K562 (cell line): ENCODE measurements at places on chromosomes 4 and X.
A peak's percentile ranks its signal among the peaks of the same experiment; 100 is the strongest.

GRCh38 chr4:125323654-125324053 is 8.9 kb downstream of the FAT4 start:
- no peak for DNase-seq

- no peak for DNase-seq
Observed at GRCh38 chr4:51874551-51874950, 31.6 kb downstream of the DCUN1D4 start.

DNA sequence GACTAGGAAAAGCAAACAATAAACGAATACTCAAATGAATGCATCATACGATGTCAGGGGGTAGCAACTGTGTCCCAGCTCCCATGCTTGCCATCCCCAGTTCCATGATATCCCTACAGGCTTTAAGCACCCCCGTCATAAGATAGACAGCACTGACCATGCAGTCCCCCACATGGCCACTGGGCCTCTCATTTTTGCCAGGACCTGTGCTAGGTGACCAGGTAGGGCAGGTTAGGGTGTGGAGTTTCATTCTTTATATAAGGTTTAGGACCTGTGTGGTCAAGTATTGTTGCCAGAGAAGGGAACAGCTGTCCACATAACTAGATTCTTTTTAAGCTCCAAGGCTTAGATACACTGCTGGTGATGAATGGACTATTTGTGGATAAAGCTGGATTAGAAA is 9.7 kb downstream of the PPEF2 start:
- DNase-seq: peak; percentile 54

GRCh38 chr4:110271986-110272385 is 73.6 kb upstream of the ELOVL6 start:
- no peak for DNase-seq

GRCh38 chr4:88791274-88791673 is 93.6 kb upstream of the NAP1L5 start:
- peak; percentile 11 for DNase-seq

- no peak for DNase-seq
Observed at GRCh38 chr4:99848591-99849001, 32.0 kb downstream of the DAPP1 start.

GRCh38 chr4:108484187-108484586 is 136.2 kb upstream of the RPL34 start:
- DNase-seq: no peak

DNA sequence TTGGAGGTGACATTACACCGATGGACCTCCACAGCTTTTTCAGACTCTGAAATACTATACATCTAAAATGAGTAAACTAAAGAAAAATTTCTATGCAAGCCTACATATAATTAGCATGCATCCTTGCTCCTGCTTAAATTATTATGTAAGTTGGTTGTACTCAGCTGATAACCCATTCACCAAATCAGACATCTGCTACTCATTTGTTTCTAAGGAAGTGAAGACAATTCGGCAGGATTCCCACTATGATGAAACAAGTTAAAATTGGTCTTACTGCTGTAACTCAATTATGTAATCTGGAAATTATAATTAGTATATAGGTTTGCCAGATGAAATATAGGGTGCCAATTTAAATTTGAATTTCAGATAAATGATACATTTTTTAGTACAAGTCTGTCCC is 59.5 kb upstream of the FGF13 start:
- DNase-seq: no peak

DNA sequence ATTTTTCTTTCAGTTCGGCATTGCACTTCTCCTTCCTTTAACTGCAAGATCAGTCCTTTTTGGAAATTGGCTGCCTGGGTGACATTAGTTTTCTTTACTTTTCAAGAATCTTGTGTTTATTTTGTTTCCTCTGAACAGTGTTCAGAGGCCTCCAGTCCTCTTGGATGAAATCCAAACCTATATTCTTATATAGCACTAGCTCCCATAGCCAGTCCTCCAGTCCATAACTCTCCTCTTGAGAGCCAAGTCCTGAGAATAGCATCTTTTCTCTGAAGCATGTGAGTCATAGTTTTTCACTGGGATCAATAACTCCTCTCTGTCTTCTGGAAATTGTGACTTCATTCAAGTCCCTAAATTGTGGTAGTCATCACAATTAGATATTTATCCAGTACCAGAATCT is 357.5 kb downstream of the RAPGEF2 start:
- no peak for DNase-seq

GRCh38 chr4:15118292-15118691 is 116.0 kb downstream of the CPEB2 start:
- no peak for DNase-seq

- DNase-seq: no peak
Observed at GRCh38 chr4:47729131-47729680, 108.7 kb downstream of the CORIN start.

- no peak for DNase-seq
Observed at GRCh38 chrX:120309873-120310705, 1.2 kb downstream of the TMEM255A start.

DNA sequence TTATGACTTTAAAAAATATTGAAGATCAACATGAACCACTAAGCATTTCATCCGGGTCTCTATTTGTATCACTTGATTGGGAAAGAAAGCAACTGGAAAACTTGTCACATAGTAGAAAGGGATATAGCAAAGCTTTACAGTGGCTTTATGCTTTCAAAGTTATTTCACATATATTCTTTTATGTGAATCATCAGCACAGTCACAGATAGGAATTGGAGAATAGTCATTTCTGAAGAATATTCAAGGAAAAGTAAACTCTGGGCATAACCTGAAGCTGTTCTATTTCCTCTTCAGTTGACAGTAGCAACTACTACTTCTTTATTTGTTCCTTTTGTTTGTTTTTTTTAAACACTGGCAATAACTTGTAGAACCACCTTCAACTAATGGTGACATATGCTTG is 50.5 kb downstream of the MND1 start:
- DNase-seq: no peak

DNA sequence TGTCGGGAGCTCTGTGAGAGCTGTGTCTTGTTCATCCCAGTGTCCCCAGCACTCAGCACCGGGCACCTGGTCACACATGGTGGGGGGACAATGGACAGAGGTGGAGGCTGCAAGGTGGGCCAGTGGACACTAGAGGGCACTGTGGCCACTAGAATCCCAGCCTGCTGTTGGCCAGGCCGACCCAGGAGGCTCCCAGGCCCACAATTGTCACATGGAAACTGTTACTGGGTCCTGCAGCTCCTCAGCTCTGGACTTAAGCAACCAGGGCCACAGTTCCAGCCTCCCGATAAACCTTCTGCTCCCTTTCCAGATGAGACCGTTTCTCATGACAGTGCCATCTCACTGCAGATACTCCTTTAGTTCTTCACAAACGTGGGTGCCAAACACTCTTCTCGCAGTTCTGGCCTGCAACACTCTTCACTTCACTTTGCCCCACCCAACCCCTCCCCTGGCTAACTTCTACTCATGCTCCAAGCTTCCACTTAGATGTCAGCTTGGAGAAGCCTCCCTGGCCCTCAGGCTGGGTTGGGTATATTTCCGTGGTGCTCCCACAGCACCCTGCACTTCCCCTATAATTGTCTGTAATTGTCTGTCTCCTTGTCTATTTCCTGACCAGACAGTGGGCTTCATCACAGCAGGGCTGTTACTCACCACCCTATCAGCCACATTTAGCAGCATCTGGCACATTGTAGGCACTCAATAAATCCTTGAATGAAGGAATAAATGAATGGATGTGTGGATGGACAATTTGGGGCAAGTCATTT is 3.5 kb upstream of the IQSEC2 start:
- peak; percentile 74 for DNase-seq

GRCh38 chr4:24632011-24632410 is 47.7 kb upstream of the DHX15 start:
- DNase-seq: no peak

DNA sequence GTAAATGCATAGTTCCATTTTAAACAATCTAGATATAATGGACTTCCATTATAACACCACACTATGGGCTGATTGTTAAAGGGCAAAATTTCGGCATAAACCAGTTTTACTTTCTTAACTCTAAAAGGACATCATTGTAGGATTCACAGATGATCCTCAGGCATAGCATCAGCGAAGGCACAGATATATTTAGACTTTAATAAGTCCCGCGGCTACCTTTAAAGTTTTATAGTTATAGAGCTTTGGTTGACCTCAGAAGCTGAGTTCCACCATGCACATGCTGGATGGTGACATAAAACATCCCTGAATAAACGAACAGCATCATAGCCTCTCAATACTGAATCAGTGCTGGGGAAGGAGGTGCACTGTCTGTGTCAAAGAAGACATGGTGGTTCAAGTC is 125.0 kb upstream of the PDLIM3 start:
- DNase-seq: no peak

DNA sequence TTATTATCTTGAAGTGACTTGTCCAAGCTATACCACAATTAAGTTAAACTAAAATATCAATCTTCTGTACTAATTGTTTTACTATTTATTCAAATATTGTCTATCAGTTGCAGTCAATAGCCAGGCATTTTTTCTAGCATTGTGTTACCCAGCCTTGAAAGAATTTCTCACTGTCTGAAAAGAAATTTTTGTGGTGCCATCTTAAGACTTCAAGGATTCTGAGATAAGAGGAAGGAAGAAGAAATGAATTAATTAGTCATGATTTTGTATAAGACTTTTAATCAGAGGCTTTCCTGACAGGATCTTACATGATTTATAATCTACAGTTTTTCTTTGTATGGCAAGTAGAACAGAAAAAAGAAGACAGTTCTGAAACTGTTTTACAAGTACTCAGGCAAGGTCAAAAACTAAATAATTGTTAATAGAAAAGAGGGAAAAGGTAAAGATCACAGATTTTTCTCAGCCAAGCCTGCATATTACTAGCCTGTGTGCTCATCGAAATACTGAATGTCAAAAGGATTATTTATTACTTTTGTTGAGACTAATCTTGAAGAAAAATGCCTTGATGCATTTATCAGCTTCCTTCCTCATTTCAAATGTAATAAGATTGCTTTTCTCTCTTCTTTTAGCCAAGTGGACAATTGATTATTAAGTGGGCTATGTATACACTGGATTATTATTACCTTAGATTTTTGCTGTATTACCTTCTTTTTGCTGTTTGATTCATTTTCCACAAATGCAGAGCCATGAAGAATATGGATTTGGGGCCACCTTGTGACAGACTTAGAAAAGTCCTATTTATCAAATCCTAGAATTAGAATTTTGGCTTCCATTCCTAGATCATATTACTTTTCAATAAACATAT is 53.8 kb downstream of the CXCL1 start:
- no peak for DNase-seq

- no peak for DNase-seq
Observed at GRCh38 chrX:67346667-67347066, 197.2 kb upstream of the AR start.

DNA sequence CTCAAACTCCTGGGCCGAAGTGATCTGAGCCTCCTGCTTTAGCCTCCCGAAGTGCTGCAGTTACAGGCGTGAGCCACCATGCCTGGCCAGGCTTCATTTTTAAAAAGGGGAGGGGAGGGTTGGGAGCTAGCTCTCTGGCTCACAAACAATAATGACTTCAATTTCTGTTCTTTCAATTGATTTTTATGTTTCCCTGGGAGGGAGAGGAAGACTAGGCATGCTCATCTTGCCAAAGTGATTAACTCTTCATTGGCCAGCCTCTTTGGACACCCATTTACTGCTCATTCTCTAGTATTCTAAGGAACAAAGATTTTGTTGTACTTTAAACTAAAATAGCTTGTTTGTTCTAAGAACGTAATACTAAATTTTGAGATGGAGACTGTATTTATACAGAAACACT is 43.4 kb upstream of the TRIM2 start:
- no peak for DNase-seq

- no peak for DNase-seq
Observed at GRCh38 chr4:156312261-156312847, 358.7 kb upstream of the CTSO start.

GRCh38 chrX:14015294-14015693 is 14.4 kb downstream of the GEMIN8 start:
- DNase-seq: no peak

DNA sequence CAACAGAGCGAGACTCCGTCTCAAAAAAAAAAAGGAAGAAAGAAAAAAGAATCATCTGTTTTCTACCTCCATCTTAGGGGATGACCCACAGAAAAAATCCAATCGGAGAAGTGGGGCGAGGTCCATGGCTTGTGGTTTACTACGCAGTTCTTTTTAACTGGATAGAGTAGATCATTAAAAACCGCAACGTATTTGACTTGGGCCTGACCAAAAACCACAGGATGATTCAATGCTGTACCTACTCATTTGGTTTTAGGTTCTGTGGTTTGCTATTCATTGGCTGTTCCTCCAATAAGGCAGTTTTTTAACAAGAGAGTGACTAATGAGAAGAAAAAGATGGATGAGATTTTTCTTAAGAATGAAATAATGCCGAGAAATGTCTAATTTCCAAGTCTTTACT is 83.7 kb downstream of the FREM3 start:
- no peak for DNase-seq

DNA sequence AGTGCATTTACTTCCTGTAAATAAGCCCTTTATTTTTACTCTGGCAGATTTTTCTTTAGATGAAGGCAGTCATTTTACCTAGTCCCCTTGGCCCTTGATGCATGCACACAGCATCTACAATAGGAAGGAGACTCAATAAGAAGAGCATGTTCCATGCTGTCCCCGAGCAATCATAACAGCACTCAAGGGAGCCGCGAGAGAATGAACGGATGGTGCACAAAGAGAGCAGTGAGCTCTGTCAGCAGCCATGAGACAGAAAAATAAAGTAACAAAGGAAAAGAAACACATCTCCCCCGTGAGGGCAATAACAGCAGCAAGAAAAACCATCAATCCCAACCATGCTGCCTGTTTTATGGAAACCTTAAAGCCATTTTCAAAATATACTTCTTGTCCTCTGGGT is 11.9 kb downstream of the SMIM31 start:
- no peak for DNase-seq

DNA sequence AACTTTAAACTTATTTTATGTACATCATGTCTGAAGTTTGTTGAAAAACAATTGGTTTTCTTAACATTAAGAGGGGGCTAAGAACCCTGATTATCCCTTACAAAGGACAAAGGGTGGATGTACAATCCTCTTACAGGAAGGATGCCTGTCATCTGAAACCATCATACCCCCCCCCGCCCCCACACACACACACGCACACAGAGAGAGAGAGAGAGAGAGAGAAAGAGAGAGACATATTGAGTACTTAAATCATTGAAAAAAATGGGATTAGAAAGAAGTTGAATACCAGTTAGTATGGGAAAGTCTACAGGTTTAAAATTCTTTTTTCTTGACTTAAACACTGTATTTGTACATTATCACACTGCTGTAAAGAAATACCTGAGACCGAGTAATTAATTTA is 10.9 kb upstream of the PGM2 start:
- DNase-seq: no peak

- DNase-seq: no peak
Observed at GRCh38 chr4:68267433-68267944, 22.0 kb upstream of the TMPRSS11B start.

DNA sequence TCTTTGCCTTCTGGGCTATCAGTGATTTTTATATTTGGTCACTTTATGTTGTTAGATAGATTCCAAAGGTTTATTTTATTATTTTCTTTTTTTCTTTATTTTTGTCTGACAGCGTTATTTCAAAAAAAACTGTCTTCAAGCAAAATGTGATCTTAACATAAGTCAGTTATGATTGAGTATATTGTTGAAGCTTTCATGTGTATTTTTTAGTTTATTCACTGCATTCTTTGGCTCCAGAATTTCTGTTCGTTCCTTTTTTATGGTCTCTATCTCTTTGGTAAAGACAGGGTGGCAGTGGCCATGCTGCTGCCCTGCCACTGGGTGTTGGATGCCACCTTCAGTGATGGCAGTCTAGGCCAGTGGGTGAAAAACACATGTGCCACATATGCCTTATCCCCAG is at the start of gene MAGEC3:
Gene MAGEC3 (plus strand): TSS at position 301 of the 400 bp plus-strand sequence. CDS start 0 bp downstream, at position 301.
- no peak for DNase-seq
